ENCODE measurements at places on chromosomes 6 and 20.

DNA sequence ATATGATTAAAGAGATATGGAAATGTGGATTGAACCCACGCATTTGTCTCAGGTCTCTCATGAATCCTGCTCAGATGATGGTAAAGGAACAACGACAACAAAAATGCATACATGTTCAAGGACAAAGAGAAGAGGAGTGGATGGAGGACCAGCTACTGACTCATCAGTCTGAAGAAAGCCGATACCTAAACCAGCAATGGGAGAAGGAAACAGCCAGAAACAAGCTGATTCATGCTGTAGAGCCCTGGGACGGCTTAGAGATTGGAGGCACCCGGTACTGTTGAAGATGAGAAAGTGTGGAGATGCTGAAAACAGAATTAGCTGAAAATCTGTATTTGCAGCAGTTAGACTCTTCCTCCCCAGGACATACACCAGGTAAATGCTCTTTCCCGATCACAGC, 14.4 kb upstream of the RIPPLY2 start:
- no peak for DNase-seq

GRCh38 chr6:6746970-6747338, 158.4 kb downstream of the LY86 start:
- no peak for DNase-seq

DNA sequence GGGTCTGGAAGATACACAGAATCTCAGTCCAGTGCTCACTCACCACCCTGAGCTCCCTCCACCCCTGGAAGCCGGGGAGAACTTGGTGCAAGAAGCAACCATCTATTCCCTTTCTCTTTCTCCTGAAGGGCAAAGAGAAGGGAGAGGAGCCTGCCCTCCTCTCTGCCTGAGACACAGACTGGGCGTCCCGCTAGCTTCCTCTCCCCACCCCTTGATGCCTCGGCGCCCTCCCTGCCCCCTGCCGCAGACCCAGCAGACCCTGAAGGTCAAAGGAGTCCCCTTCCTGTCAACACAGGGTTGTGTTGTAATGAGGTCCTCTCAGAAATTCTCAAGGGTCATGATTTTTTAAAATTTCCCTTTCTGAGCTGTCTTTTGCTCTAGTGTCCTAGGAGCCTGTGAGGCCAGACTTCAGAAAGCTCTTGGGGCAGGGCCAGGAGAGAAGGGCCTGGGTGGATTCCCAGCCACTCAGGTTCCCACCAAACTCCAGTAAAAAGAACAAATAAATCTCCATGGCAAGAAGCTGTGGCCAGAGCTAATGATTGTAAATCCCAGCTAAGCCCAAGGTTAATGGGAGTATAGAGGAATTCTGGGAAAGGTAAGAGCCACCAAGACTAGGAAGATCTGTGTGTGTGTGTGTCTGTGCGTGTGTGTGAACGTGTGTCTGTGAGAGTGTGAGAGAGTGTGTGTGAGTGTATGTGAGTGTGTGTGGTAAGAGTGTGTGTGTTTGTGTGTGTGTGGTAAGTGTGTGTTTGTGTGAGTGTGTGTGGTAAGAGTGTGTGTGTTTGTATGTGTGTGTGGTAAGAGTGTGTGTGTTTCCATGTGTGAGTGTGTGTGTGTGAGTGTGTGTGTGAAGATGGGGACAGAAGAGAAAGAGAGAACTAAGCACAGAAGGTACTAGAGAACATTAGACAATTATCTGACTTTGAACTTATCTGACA, 1.1 kb upstream of the JPH2 start:
- DNase-seq = no peak

DNA sequence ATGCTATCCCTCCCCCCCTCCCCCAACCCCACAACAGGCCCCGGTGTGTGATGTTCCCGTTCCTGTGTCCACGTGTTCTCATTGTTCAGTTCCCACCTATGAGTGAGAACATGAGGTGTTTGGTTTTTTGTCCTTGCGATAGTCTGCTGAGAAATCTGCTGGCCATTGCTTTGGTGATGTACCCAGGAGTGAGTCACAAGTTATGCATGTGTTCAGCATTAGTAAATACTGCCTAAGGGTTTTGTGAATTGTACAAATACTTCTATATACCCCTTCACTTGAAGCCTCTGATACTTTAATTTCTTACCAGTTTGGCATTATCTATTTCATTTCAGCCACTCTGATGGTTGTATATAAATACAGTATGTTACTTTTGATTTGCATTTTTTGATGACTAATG, 711.3 kb upstream of the GJE1 start:
- no peak for DNase-seq

GRCh38 chr6:41405941-41406727, 70.7 kb downstream of the NCR2 start:
- no peak for DNase-seq

DNA sequence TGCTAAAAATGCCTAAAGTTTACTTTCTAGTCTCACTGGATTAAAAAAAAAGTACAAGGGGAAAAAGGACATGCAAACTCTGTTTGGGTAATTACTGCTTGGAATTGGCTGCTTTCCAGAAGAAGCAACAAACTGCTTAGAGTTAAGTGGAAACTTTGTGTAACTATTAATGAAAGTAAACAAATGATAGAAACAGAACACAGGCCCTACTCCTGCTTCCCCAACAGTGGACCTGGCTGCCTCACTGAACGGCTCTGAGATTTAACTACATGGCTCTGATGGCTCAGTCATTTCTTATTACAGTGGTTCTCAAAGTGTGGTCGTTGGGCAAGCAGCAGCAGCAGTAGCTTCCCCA, 108.5 kb downstream of the MAN1A1 start:
- DNase-seq = no peak
